Activated gamma-delta T cell treated with Interleukin-2 at 50 U/mL for 16 hours (primary cell): ENCODE measurements at places on chromosomes 4 and X.

DNA sequence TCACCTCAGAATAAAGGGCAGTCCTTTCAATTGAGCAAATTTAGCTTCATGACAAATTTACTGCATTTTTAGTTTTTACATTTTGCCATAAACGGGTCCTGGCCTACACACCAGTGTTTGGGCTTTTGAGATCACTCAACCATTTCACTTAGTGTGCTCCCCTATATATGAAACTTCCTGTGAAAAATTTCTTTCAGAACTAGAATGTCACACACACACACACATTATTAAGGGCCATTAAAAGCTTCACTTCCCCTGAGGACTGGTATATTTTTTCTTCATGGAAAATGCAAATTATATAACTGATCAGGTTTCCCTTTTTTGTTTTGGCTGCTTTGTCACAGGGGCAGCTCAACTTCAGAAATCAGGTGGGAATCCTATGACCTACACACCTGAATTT, 206.5 kb downstream of the ENOX2 start:
- DNase-seq, result no peak

DNA sequence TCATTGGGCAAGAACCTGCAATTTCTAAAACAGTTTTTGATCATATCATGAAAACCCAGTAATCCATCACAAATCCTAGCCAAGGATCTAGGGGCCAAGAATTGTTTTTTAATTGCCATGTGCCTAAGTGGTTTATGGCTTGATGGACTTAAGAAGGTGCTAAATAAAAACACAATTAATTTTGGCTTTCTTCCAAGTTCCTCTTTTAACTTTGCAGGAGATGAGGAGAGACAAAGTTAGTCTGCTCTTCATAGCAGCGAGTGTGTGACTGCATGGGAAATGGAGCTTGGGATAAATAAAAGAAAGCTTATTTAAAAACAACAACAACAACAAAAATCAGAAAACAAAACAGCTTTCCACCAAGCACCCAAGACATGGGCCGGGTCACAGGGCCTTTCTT, 41.4 kb downstream of the ARHGEF9 start:
- DNase-seq, result no peak

GRCh38 chr4:184232202-184232601, 14.5 kb upstream of the ENPP6 start:
- DNase-seq, result no peak

GRCh38 chr4:87823724-87824123, 9.0 kb upstream of the MEPE start:
- no peak for DNase-seq

DNA sequence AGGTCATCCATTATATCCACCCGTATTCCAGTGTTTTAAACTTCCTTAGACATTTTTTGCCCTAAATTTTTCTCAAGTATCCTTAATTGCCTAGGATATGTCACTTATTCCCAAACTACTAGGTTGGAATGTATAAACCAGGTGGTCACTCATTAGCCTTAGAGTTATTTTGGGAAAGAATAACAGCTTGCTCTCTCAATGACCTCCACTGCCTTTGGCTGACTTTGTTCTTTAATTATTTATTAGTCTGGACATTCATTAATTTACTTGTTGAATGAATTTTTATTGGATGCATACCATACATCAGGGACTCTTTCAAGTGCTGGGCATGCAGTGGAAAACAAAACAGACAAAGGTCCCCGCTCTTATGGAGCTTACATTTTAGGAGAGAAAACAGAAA, 609.3 kb upstream of the IGFBP7 start:
- DNase-seq, result no peak

DNA sequence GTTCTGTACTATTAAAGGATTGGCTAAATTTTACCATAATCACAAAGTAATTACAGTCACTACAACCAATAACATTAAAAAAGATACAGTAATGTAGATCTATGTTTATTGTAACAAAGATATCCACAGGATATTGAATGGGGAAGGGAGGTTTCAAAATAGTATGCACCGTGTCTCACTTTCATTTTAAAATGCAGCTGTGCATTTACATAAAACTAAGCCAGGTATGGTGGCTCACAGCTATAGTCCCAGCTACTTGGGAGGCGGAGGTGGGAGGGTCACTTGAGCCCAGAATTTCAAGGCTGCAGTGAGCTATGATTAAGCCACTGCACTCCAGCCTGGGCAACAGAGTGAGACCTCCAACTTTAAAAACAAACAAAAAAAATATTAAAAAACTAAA, 8.5 kb downstream of the SRP72 start:
- no peak for DNase-seq

DNA sequence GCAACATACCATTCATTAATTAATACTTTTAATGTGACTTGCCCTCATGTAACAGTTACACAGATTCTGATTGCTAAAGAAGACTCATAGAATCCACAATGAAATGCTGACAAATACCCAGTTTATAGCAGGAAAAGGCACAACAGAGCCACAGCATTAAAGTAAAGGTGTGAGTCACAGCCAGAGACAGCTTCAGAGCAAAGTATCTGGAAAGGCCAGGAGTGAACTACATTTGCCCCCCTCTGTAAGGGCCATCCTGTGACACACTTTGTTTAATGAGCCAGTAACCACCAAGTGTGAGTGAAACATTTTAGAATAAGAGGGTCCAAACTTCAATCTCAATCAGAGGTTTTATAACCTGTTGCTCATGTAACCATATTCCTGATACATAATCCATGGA, 133.8 kb upstream of the TACR3 start:
- DNase-seq, result no peak

DNA sequence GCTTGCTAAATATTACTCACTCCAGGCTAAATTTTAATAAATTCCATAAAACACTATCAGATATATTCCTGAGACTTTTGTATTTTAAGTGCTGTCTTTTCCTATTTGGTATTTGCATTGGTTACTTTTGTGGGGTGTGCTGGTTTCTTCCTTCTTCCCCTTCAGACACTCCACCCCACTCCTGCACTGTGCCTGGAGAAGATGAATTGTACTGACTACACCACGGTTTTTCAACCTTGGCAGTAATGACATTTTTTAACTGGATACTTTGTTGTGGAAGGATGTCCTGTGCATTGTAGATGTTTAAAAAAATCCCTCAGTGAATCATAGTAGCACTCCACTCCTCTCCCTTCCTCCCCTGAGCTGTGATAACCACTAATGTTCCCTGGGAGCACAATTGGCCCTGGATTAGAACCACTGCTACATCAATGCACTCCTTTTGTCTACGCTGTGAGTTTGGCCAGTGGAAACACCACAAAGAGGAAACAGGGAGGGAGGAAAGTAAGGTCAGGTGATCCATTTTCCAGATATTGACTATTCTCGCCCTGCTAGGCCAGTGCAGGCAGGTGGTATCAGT, 36.3 kb downstream of the SNCA start:
- DNase-seq, result no peak

DNA sequence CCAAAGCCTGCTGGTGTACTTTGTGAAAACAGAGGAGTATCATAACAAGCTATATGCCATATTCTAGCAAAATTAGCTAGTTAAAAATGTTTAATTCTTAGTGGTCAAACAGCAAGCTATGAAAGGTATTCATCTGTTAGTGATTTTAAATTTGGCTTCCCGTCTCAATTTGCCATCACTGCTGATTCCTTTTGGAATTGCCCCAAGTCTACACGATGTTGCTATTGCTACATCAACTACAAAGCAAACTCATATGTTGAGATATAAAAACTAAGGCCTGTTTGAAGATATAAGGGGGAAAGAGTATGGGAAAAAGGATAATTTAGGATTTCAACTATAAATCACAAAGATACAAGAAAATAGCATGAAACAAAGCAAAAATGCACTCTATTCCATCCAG, 146.1 kb downstream of the COL25A1 start:
- DNase-seq, result no peak
